ENCODE measurements at places on chromosomes 12 and 14.

DNA sequence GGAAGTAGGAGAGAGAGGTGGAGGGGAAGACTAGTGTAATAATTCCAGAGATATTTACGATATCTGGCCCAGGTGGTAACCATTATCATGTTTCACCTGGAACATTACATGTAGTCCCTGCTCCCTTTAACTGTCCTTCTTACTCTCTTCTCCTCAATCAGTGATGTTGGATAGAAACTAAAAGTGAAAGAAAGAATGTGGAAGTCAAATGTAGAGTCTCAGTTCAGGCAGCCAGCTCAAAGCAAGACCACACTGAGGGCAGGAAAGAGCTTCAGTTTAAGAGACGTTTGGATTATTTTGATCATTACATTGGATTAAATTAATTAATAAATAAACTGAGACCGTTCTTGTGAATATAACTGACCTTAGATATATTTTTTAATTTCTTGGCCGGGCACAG, 594.4 kb downstream of the FLRT2 start:
- DNase-seq: no peak

DNA sequence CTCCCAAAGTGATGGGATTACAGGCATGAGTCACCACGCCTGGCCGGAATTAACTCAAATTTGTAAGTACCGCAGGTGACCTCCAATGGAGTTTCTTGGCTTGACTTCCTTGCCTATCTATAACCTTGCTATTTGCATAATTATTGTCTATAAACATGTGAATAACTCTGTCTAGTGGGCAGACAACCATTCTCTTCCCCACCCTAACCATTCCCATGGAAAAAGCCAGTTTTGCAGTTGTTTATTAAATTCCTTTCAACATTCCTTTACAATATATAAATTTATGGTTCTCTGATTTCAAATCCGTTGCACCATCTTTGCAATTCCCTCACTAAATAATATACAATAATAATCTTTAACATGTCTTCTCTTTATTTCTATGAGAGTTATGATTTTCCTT, 61.0 kb upstream of the ZDHHC17 start:
- no peak for DNase-seq

DNA sequence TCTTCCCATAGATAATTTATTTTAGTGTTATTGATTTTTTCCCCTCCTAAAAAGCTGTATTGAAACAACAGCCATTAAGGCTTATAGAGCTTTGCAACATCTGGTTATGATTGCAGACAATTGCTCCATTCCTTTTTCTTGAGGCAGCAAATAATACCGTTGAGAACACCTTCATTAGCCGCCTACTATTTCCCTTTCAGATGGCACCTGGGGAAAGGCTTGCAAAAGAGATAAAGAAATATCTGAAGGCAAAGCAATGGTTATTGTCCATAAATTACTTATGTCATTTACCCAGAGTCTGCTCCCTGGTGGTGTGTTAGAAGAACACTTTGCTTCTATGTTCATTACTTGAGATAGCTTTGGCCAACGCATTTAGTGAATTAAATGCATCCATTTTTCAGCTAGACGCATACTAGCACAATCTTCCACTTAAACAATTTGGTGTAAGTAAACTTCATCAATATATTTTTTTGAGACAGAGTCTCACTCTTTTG, 377.8 kb downstream of the KCNH5 start:
- DNase-seq: no peak

DNA sequence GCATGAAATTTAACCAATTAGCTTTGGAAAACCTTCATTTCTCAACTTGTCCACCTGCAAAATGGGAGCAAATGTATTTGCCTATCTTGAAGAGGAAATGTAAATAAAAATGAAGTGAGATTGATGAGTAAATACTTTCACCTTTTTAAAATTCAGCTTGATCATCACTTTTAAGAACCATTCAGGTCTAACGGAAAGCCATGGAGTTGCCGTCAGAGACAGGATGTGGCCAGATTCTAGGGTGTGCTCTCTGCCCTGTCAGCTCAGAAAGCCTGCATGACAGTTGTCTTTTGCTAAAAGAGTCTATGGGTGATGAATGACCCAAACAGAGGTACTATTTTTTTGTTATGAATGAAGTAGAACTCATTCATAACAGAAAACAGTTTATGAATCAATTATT, 104.3 kb upstream of the SLC35F4 start:
- DNase-seq: no peak

- DNase-seq: no peak
Observed at GRCh38 chr12:112401054-112401453, 8.4 kb downstream of the RPL6 start.

DNA sequence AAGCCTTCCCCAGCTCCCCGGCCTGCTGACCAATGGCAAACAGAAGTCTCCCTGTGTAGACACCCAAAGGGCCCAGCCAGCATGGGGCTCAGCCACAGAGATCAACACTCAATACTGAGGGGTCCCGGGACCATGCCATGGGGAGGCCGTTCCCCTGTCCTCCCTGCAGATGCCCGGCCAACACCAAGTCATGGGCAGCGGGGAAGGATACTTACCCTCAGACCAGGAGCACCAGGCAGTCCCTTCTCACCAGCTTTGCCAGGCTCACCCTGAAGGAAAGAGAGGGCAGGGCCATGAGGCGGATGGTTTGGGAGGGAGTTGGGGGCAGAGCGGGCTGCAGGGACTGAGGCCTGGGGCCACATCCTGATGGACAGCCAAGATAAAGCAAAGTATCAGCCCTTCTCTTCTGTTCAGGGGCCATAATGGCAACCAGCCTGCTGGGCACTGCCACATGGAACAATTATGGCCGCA, 19.9 kb downstream of the COL2A1 start:
- no peak for DNase-seq

DNA sequence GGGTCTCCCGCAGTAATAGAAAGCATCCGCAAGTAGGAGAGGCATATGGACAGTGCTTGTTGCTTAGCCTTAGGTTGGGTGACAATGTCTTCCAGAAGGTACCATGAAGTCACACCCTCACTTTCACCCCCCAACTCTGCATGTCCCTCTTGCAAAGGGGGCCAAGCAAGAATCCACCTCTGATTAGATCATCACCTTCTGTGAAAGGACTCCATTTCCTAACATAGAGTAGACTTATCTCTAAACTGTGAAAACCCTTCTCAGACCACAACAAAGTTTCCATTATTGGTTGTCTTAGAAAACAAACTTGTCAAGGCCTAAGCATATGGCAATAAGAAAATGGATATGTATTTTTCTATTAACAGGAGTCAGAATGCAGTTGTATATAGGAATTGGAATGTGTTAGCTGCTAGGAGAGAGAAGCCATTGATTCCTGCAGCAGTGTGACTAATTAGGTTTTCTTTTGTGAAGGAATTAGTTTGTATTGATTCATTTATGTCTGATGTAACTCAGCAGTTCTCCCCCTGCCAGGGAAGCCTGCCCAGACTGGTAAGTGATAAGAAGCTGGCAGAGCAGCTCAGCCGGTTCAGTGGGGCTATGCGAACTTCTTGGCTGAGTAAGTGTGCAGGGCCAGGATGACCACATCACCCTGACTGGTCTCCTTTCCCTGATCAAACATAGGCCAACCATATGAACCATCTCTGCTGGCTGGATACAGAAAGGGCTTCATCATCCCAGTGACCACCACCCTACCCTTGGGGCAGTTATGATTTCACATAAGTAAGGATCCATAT, 107.3 kb upstream of the CCDC196 start:
- no peak for DNase-seq

- DNase-seq: no peak
Observed at GRCh38 chr14:56176530-56176929, 58.3 kb downstream of the PELI2 start.

- DNase-seq: peak; percentile 20
Observed at GRCh38 chr12:120625557-120626419, 14.6 kb upstream of the CABP1 start.

DNA sequence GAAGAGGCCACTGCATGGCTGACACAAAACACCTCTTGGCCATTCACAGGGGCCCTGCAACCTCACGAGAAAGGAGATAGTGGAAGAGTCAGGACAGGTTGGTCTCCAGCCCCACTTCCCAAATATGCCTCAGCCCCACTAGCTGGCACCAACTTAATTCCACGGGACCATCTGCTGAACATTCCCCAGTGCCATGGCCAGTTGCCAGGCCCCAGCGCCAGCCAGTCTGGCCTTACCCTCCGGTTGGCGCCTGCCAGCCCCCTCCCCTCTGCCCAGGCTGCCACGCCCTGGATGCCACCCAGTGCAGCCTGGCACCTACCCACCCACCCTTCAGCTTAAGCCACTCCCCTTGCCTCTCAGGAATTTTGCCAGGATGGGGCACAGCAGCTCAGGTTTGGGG, 21.2 kb upstream of the HSPB8 start:
- no peak for DNase-seq

- no peak for DNase-seq
Observed at GRCh38 chr14:99930420-99931274, 134.6 kb upstream of the EVL start.

GRCh38 chr12:18895946-18896345, 158.0 kb downstream of the CAPZA3 start:
- DNase-seq: no peak

DNA sequence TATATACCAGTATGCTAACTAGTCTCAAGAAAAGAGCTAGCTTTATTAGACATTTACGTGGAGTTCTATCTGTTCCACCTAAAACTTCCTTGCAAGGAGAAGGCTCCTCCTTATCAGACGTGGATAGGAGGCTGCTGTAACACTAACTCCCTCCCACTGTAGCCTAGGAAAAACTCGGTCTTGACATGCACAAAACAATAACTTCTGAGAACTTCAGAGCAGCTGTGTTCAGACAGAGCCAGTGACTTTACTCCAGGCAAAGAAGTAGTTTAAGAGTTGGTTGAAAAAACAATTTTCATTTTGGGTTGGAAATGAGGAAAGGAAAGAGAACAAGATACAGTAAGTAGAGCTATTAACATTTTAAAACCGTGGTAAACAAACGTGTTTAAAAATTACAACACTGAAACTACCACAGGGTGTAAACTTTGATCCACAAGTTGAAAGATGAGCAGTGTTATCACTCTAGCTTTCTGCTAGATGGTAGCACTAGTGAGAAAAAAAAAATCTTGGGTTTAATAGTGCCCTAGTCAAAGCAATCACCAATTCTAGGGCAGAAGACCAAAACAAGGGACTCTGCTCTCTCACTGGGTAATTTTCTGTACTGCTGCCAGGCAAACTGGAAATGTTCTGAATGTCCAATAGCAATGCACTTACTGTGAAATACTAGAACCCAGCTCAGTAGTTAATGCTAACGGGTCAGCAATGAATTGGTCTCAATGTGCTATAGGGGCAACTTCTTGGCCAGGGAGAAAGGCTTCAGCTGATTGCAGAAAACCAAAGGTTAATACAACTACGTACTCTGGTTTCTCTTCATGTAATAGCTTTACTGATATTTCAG, 2.4 kb downstream of the ATF7 start:
- DNase-seq: no peak

DNA sequence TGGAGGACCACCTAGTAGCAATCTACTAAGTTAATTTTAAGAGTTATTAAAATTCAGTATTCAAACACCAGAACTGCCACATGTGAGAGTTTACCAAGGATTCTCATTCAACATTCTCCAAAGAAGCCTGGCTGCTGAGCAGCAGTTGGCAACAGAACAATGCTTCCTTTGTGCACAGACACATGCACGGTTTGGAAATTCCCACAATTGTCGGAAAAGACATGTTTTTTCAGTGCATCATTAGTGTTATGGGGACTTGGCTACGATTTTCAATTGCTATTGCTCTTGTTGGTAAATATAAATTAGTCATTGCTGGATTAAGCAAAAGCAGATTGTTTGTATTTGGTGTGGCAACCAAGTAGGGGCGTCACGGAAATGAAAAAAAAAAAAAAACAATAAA, 22.2 kb downstream of the ST8SIA1 start:
- no peak for DNase-seq

DNA sequence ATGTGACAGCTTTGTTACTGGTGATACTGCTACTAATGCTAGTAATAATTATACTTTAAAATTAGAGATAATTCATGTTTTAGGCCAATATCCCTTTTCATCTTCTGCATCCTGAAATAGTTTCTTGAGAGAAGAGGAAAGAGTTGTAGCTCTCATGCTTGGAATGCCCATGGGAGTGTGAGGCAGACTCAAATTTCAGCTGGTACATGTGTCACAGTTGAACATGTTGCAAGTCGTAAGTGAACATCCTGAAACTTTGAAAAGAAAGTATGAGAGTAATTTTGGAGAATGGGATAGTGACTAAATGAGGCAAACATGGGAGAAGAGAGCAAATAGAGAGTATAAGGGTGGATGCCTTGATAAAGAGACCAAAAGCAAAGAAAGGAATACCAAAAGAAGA, 168.0 kb downstream of the TMTC3 start:
- no peak for DNase-seq

- DNase-seq: no peak
Observed at GRCh38 chr14:102234331-102235264, 70.4 kb downstream of the MOK start.

GRCh38 chr14:61404637-61405036, 83.3 kb downstream of the PRKCH start:
- no peak for DNase-seq

- DNase-seq: no peak
Observed at GRCh38 chr14:61213191-61213621, 67.9 kb downstream of the TMEM30B start.

- DNase-seq: no peak
Observed at GRCh38 chr12:29562110-29562804, 64.8 kb upstream of the OVCH1 start.

DNA sequence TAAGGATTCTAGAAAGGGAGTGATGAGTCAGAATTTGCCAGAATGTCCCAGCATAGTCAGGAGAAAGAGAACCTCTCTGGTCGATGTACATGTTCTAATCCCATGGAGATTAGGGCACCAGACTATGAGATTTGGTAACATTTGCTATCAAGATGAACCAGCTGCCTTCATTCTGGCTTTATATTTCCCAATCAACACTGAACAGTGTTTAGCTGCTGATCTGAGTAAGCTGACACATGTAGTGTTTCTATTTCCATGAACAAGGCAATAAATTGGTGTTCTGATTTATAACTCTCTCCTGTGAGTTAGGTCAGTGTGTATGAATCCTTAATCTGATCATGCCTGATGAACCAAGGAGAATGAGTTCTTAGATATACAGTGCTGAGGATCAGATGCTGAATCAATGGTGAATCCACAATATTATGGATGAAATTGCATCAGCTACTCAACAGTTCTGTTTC, 158.0 kb upstream of the AMIGO2 start:
- no peak for DNase-seq

DNA sequence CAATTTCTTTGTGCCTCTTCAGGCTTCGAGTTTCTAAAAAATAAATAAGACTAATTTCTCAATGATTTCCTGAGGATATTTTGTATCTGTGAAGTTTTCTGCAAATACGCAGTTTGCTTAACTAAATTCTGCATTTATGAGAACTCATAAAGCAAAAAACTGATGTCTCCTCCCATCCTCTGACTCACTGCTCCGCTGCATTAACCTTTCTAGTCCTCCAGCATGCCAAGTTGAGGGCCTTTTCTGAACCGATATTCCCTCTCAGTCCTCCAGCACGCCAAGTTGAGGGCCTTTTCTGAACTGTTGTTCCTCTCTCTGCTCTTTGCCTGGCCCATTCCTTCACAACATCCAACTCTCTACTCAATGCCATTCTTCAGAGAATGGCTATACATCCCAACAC, 3.2 kb downstream of the IPO8 start:
- DNase-seq: no peak

GRCh38 chr14:58733451-58734208, 95.9 kb downstream of the DACT1 start:
- DNase-seq: no peak

Data from CD4-positive, alpha-beta T cell treated with Interleukin-1 beta for 1 hour (primary cell).